Stimulated activated CD8-positive, alpha-beta memory T cell treated with anti-CD3 and anti-CD28 coated beads, Interleukin-12 subunit alpha, Interleukin-12 subunit beta, amount 100 ng/mL, for 1 hour (primary cell): ENCODE measurements at places on chromosomes 6 and 20.

DNA sequence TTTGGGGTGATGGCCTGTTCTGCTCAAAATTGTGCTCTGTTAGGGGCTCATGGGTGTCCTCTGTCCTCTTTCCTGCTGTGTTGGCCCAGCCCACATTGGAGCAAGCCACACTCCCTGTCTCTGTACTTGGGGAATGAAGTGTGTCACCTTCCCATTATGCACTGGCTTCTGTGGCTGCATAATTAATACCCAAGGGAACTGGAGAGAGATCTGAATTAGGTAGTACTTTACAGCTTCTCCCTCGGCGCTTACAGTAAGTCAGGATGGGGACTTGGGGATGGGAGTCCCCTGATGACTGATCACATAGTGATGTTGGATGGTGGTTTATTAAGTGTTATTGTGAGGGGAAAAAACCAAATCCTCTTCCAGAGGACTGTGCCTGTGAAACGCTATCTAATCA, 116.6 kb downstream of the FOXO3 start:
- DNase-seq = no peak

DNA sequence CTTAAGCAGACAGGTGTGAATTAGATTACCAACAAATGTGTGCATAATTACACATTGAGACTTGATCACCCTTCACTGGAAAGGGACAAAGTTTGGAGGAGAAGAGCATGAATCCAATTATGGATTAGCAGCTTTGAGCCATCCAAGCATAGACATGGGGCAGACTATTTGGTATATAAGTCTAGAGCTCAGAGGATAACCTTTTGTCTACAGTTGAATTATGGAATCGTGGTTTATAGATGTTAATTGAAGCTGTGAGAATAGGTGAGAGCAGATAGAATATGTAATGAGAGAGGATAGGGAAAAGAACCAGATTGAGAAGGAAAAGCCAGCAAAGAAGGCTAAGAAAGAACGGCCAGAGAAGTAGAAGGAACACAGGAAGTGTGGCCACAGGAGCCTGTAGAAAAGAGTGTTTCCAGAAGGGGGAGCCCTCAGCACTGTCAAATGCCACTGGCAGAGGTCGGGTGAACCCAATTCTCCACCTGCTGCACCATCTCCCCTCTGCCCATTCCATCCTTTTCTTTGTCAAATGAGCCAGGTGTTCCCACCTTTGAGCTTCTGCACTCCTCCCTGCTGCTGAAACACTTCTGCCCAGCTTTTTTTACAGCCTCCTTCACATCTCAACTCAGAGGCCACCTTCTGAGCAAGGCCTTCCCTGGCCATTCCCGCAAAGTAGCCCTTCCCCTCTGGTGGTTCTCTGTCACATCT, 7.3 kb downstream of the DNTTIP1 start:
- DNase-seq = peak; percentile 48

DNA sequence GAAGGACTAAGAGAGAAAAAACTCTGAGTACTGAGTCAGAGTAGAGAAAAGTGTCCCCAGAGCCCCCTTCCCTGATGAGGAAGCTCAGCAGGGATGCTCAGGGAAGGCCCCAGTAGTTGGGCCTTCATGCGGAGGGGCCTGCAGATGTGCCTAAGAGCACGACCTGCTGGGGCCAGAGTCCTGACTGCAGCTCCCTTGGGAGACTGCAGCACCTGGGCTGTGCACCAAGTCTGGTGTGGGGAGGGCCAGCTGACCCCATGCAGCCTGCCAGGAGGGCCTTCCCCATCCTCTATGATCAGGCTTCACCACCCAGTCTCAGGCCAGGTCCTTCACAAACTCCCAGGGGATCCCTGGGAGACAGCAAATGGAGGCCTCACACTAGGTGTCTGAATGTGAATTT, 130.4 kb downstream of the FNDC1 start:
- DNase-seq = no peak

DNA sequence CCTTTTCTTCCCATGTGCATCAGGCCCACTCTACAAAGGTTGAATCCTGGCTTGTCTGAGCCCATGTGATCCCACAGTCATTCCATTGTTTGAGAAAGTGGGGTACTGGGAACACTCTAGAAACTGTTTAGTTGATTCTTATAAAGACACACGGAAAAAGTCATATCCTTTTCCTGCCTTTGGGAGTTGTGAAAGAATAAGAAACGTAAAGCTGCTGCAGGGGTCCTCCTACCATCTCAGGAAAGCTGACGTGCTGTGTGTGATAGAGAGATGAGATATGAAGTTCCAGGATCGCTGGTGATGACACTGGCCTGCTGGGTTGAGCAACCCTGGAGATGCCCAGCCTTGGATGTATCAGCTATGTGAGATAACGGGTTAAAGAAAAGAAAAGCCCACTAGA, 21.3 kb upstream of the HLA-DRB5 start:
- no peak for DNase-seq

GRCh38 chr6:3483675-3484074, 26.8 kb upstream of the SLC22A23 start:
- no peak for DNase-seq

DNA sequence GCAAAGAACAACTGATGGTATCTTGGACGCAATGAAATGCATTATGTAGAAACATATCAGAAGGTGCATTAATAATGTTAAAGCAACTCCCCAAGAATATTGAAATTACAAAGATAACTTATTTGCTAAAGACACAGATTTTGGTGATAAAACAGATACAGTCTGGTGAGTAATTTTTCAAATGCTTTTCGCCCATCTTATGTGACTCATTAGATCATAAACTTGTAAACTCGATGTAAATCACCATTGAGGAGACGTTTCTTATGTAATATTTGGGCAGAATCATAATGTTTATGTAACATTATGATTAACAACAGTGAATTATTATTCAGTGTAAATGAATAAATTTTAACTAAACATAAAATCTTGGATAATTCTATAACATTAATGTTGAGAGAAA, 608.1 kb downstream of the KIF16B start:
- no peak for DNase-seq

DNA sequence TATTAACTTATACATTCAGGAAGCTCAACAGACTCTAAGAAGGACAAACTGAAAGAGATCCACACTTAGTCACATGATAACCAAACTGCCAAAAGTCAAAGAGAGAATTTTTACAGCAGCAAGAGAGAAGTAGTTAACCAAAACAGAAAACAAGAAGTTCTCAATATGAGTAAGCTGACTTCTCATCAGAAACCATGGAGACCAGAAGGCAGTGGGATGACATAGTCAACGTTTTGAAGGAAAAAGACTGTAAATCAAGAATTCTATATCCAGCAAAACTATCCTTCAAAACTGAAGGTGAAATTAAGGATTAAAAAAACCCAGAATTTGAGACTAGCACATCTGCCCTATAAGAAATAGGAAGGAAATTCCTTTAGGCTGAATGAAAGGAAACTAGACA, 60.4 kb downstream of the COL19A1 start:
- no peak for DNase-seq

GRCh38 chr6:167575158-167575696, 250.3 kb downstream of the TTLL2 start:
- no peak for DNase-seq

GRCh38 chr6:159261995-159262394, 92.8 kb downstream of the FNDC1 start:
- DNase-seq = no peak

DNA sequence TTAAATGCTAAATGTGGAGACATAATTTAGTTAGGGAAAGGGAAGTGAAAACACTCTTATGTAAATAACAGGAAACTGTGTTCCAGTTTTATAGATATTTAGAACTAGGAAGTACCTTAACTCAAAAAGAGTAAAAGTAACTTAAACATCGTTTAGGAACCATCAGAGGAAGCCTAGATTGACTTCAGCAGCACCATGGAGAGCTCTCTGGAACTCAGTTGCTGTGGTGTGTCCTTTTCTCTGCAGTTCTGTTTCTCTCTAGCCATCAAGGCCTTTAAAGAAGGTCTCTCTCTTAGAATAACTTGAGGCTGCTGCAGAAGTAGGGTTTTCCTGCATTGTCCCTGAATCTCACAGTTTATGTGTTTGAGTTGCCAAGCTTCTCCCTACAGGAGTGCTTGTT, 26.9 kb downstream of the CLVS2 start:
- no peak for DNase-seq

DNA sequence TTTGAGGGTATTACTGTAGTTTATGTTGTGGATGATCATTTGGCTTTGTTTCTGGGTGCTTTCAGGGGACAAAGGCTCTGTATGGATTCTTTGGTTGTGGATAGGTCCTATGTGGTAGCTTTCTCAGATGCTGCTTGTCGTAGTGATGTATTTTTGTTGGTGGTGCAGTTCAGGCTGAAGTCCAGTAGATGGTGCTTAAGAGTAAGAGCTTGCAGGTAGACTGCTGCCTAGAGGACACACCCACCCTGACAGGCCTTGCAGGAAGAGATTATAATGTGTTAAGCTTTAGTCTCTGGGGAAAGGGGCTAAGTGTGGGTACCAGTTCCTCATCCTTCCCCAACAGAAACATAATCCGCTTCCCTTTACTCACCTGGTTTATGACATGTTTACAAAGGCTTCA, 62.6 kb upstream of the ADGRB3 start:
- DNase-seq = no peak

DNA sequence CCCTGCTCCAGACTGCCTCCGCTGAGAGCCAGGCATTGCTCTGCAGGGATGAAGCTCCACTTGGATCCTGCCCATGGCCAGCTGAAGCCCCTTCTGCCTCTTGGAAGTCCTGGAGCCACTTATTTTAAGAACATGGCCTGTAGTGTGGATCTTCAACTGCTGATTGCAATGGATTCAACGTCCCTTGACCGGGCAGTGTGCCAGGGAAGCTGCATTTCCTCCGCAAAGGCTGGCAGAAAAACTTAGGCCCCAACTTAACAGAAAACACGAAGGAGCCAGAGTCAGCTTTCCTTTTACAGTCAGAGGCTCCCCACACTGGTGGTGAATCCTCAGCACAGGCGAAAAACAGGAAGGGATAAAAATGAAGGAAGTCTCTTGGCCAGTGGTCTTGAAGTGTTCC, 26.3 kb upstream of the FOXQ1 start:
- no peak for DNase-seq

- DNase-seq = no peak
These were observed 39.0 kb upstream of the ANGPT4 start for GRCh38 chr20:955111-955510.

DNA sequence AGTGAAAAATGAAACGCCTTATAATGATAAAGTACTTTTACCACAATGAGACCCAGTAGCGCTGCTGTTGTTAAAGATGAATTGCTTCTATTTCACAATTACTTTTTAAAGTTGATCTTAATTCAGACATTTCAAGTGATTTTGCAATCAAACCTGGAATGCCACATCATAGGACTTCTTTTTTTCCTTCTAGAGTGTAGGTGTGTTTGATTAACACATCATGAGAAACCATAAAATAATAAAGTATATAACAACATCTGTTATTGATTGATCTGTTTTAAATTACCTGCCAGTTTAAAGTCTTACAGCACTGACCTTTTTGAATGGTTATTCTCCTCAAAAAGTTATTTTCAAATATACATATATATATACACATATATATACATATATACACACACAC, 38.6 kb downstream of the HEBP2 start:
- DNase-seq = no peak

DNA sequence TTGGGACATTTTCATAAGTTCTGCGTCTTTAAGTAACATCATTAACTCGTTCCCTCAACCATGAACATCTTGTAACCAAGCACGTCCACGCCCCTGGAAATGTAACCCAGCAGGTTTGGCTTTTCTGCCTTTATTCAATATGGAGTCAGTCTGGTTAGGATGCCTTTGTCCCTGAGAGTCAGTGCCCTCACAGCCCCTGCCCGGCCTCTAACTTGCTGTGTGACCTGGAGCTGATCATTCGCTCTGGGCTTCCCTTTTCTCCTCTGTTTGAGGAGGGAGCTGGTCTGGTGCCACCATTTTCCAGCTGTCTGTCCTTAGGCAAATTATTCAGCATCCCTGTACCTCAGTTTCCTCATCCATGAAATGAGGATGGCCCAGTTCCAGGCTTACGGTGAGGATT, 26.5 kb upstream of the ANGPT4 start:
- DNase-seq = no peak

- no peak for DNase-seq
These were observed 126.0 kb upstream of the TENT5A start for GRCh38 chr6:81878479-81878878.

DNA sequence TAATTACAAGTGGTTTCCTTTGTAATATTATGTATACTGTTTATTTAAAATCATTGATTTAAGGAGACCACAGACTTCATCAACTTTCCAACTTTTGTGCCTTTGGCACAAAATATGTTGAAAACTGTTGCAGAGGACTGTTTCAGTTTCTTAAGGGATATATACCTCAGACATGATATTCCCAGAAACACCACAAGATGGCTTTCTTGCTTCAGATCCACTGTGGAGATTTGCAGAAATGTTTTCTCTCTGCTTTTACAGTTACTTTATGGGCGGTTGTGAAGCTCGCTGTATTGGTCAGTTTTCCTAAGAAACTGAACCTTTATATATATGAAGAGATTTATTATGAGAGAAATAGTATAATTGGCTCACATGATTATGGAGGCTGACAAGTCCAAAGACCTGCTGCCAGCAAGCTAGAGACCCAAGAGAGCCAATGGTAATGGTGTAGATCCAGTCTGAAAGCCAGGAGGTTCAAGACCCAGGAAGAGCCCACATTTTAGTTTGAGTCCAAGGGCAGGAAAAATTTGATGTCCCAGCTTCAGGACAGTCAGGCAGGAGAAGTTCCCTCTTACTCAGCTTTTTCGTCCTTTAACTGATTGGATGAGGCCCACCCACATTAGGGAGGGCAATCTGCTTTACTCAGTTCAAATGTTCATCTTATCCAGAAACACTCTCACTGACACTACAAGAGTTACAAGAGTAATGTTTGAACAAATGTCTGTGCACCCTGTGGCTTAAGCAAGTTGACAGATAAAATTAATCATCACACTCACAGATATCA, 12.8 kb downstream of the ME1 start:
- DNase-seq = no peak

DNA sequence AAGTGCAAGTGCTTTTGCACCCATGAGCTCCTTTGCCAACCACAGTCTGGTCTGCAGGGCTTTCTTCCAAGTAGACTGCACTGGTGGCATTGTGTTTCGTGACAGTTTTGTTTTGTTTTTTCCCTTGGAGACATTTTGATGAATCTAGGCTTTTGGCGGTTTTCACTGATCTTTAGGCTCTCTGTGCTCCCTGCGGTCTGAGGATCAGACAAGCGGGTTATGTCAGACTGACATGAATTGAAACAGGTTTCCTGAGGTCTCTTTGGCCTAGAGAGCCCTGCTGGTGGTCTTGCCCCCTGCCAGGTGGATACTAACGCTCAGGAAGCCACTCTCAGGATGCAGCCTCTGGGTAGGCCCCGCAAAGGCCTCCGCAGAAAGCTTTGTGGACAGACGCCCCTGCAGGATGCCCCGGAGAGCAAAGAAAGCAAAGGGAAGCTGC, 555.4 kb upstream of the AGPAT4 start:
- DNase-seq = no peak
